ENCODE measurements at places on chromosomes 11 and 22. TPM values are rescaled to one million over a fixed set of nuclear protein-coding genes. Genes with fewer than 3 reads are reported as not detected.

DNA sequence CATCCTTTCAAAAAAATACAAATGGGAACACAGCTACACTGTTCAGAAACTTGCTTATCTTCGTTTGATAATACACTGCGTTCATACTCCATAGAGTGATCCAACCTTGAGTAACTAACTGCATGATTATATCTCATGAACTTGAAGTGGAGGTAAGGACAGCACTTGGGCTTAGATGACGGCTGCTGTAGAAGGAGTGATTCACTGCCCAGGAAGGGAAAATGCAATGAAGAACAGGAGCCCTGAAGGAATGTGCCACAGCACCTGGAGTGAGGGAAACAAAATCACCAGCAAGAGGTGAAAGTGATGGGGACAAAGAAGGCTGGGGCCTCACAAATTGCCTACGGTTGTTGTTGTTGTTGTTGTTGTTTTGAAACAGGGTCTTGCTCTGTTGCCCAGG lies 44.1 kb upstream of the SC5D start:
- DNase-seq: no peak

DNA sequence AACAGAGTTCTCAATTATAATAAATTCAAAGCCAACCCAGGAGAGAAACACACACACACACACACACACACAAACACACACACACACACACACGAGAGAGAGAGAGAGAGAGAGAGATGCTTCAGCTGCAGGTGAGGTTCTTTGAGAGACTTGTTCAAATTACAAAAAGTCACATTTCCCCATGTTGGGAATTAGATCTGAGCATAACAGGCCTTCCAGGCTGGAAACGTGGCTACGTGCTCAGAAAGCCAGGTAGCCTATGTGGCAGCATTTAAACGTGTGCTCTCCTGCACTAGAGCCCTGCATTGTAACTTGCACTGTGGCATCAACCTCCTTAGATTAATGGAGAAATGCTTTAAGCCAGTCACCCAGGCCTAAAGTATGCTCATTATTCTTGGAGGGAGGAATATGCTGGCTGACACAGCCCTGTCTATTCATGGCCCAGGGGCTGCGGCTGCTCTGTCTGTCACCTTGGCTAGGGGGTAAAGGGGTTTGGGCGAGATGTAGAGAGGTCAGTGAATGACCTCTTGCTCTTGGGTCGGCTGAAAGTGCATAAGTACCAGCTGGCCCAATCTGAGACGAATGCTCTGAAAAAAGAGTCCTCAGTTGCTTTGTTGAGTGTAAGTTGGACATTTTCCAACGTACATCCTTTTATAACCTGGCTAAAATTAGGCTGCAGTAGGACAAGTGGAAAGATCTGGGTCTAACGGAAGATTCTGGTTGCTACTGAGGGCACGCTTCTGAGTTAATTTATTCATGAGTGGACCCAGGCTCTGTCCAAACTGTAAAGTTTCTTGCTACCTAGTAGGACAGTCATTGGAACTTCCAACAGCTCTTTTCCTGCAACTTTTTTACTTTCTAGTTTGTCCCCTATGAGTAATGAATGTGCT lies 171.1 kb upstream of the SEZ6L start:
- DNase-seq: no peak

GRCh38 chr11:93766504-93766903 lies 17.6 kb upstream of the MED17 start:
- no peak for DNase-seq

DNA sequence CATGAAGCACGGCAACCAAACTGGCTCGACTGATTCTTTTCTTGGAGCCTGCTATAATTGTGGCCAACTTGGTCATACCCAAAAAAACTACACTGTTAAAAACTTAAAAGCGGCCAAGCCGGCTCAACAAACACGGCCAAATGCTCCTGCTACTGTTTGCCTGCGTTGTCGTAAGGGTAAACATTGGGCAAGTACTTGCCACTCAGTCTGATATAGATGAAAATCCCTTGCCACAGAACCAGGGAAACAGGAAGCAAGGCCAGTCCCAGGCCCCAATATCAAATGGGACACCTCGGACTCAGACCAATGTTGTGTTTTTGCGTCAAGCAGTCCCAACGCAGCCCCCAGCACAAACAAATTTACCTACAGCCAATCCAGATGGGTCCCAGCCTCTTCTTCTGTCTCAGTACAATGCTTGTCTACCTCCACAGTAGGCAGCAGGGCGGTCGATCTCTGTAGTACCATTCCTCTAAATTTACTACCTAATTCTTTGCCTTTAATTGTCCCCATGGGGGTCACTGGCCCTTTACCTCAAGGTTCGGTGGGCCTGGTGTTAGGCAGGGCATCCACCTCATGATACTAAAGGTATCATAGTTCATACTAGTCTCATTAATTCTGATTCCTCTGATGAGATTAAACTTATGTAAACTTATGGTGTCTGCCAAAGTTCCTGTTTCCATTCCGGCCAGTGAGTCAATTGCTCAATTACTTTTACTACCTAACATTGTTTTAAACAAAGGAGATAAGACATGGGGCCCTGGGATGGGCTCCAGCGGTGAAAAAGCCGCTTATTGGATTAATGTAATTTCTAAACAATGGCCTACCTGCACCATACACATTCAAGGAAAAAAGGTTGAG lies 3.7 kb upstream of the COMT start:
- DNase-seq: no peak

- no peak for DNase-seq
Observed at GRCh38 chr22:35197886-35198285, 59.4 kb upstream of the HMGXB4 start.

GRCh38 chr11:68381716-68382115 lies 69.3 kb downstream of the LRP5 start:
- DNase-seq: no peak

DNA sequence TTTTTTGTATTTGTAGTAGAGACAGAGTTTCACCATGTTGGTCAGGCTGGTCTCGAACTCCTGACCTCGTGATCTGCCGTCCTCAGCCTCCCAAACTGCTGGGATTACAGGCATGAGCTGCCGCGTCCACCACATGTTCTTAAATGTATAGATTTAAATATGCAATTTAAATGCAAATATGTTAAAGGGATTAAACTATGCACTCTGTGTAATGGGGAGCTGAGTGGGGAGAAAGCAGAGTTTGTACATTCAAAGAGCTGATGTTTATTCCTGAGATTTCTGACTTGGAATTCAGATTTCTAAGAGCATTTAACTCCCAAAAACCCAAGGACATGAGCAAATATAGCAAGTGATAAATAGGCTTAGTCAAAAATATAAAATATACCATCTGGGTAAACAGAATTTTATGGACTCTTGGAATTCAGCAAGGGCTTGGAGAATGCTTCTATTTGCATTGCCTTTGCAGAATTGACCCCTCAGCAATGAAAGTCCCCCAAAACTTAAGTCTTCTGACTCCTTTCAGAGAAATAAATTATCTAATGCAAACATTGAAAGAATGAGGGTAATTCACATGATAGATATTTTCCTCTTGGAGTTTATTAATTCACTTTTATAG lies 170.6 kb downstream of the LUZP2 start:
- no peak for DNase-seq

- peak; percentile 58 for DNase-seq
Observed at GRCh38 chr22:22556995-22557925, 1.8 kb downstream of the PRAME start.

DNA sequence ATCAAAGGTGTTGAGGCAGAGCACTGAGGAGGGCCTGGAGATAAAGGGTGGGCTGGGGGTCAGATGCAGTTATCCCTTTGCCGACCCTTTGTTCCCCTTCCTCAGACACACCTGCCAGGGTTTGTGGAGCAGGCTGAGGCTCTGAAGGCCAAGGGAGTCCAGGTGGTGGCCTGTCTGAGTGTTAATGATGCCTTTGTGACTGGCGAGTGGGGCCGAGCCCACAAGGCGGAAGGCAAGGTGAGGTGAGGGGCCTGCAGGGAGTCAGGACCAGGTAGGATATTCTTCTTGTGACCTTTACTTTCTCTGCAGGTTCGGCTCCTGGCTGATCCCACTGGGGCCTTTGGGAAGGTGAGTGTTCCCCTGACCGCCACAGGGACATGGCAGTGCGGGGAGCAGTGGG lies 2.6 kb downstream of the PRDX5 start:
- no peak for DNase-seq

- no peak for DNase-seq
Observed at GRCh38 chr11:80948781-80949180, 1508.0 kb upstream of the TENM4 start.

DNA sequence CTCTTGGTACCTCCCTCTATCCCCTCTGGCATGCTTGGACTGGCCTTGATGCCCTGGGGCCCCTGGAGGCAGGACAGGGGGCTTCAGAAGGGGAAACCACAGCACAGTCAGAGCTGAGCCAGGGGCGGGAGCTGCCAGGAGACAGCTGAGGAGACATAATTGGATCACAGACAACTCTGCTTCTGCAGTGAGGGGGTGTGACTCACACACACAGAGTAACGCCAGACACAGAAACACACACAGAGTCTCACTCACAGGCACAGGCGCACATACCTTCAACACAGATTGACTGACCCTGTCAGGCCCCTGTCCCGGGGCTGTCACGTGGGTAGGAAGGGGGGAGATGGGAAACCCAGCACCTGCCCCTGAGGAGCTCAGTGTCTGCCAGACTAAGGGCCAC lies 20.6 kb downstream of the STARD10 start:
- DNase-seq: no peak

- no peak for DNase-seq
Observed at GRCh38 chr11:116832350-116833290, 2.9 kb downstream of the APOC3 start.

GRCh38 chr11:67582011-67582410 lies 1.6 kb upstream of the GSTP1 start:
- no peak for DNase-seq

- DNase-seq: peak; percentile 53
Observed at GRCh38 chr11:46710821-46711269, 8.2 kb upstream of the F2 start.

GRCh38 chr11:3824714-3825472 lies 15.9 kb downstream of the RHOG start:
- DNase-seq: peak; percentile 80

GRCh38 chr11:111128076-111128870 lies 117.3 kb upstream of the POU2AF2 start:
- DNase-seq: no peak

DNA sequence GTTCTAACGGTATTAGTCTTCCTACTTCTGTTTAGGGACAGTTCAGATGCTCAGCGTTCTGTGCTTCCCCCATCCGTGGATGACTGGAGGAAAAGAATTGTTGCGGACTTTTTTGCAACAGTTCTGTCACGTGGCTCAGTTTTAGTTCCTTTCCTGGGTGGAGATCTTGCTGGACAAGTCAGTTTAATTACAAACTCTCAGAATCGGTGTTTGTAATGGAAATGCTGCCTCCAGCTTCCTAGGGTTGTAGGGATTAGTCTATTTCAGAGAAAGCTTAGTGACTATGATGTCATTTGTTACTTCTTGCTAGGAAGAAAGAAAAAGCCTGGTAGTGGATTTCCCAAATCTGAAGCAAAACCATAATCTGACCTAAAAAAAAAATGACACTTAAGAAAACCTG lies 320.4 kb downstream of the CADM1 start:
- DNase-seq: no peak

DNA sequence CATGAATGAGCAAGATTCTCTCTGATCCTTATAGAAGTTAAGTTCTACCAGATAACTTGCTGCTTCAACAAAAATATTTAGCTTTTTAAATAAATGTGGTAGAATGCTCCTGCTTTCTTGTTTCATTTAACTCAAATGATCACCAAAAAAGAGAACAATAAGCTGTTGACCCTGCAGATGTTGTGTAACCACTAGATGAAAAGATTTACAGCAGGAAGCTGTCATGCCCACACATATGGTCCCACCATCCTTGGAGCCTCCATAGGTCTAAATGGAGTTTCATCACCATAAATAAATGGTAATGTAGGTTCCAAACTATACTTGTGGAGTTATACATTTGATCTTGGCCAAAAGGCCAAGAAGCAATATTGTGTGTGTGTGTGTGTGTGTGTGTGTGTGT lies 118.8 kb downstream of the RRAS2 start:
- DNase-seq: no peak

- peak; percentile 53 for DNase-seq
Observed at GRCh38 chr22:29842740-29843139, 4.7 kb upstream of the ASCC2 start.

GRCh38 chr22:43110444-43110926 lies at the start of gene BIK:
BIK (plus strand) TSS chr22:43110750; CDS start chr22:43124023, 13,273 bp downstream.
- DNase-seq: peak; percentile 41

MB gene
- polyA plus RNA-seq: 6.9 TPM

RAB39A gene
- 0.42 TPM for polyA plus RNA-seq

SYCE3 gene
- polyA plus RNA-seq: not detected

SLC25A18 gene
- polyA plus RNA-seq: 0.04 TPM

RASL10A gene
- polyA plus RNA-seq: 0.36 TPM

DBX1 gene
- polyA plus RNA-seq: not detected

PATE3 gene
- polyA plus RNA-seq: not detected

TPCN2 gene
- 9.1 TPM for polyA plus RNA-seq

SAA4 gene
- polyA plus RNA-seq: not detected

OR2D2 gene
- not detected for polyA plus RNA-seq

NUDT22 gene
- polyA plus RNA-seq: 33.2 TPM

PANX2 gene
- 4.3 TPM for polyA plus RNA-seq

WT1 gene
- polyA plus RNA-seq: 3.1 TPM

XPNPEP3 gene
- 12.7 TPM for polyA plus RNA-seq

FGF3 gene
- polyA plus RNA-seq: not detected

JAML gene
- polyA plus RNA-seq: not detected

OLFML1 gene
- polyA plus RNA-seq: not detected

Measured in A549 (cell line).